ENCODE measurements at places on chromosomes 16 and 17. TPM values are rescaled to one million over a fixed set of nuclear protein-coding genes. Genes with fewer than 3 reads are reported as not detected.

DNA sequence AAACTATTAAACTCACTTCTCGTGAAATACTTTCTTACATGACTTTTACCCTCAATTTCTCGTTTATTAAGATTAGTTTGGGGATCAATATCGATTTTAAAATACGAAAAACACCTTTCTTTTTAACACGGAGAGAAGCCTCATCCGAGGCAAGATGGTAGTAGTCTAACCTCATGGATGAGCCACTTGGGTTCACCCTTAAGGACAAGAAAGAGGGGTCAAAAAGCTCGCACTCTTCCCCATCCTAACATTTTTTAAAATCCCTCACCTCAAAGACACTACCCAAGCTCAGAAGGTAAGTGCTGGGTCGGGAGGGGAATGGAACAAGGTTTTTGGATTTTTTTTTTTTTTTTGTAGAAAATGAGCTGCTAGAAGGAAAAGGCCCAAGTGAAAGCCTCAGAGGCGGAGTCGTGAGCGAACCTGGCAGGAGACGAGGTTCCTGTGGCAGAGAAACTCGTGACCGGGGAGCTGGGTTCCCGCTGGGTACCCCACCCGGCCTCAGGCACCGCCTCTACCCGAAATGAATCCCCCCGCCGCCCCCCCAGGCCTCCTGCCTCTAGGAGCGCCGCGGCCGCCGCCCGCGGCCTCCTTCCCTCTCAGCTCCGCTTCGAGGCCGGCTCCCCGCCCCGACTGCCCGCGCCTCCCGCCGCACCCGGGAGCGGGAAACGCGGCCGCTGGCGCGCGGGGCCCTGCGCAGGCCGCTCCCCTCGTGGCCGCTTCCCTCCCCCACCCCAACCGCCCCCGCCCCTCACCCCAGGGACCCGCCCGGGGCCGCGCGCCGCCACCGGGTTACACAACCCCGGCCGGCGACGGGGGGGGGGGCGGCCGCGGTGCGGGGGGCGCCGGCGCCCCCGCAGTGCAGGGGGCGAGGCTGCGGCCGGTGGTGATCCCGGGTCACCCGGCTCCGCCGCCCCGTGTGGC, 1.6 kb downstream of the NUFIP2 start:
- DNase-seq = no peak

GRCh38 chr16:85523602-85524364, 89.3 kb upstream of the GSE1 start:
- DNase-seq = peak; percentile 45

DNA sequence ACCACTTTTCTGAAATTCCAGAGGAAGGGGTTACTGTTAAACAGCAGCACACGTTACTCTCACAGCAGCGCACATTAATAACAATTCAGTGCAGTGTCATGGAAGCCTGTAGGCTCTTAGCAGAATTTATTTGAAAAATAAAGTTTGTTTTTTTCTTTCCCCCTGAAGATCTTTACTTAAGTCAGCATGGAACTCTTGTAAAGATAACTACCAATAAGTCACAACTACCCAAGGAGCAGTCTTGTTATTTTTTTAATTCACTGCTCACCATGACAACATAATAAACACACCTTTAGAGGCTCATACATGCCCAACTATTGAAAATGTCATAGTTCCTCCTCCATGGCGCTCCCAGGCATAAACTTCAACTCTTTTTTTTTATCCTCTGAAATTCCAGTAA, 31.8 kb upstream of the PSMD7 start:
- DNase-seq = no peak

- DNase-seq = no peak
Measured at GRCh38 chr17:79595471-79595870, 15.4 kb downstream of the RBFOX3 start.

- peak; percentile 36 for DNase-seq
Measured at GRCh38 chr16:56203052-56203451, 11.8 kb downstream of the GNAO1 start.

The GAST gene
- total RNA-seq = not detected

The KIF1C gene
- total RNA-seq = 50.3 TPM

The RPS15A gene
- 3,272 TPM for total RNA-seq
